CD4-positive, alpha-beta T cell treated with Interleukin-4 for 4 hours (primary cell): ENCODE measurements at places on chromosomes 7 and 10.

- DNase-seq = peak; percentile 6
These were observed 1.4 kb downstream of the GARS1 start for GRCh38 chr7:30596014-30596641.

DNA sequence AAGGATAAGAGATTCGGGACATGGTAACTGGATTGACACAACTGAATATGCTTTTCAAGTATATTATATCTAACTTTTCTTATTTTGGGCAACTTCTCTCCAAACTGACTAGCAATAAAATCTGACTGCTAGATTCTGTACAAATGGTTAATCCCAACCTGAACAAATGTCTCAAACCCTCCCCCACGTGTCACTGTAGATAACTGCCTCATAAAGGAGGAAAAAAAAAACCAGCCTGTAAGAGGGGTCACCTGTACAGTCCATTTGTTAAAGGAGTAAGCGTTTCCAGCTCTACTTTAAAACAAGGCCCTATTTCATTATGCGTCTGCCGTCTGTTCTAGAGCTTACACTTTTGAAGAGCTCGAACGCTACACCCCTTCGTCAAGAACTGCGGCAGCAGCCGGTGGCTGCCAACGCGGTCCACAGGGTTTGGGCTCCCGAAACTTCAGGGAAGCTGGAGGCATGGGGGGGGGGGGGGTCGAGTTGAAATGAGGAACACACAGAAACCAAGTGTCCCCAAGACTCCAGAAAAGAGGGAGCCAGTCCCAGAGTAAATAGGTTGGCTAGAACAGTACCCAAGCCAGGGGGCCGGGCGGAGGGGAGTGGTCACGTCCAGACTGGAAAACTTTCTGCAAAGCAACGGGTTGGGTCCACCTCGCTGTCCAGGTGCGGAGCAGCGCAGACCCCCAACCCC, 492 bp downstream of the COG5 start:
- no peak for DNase-seq

GRCh38 chr10:21398563-21399231, 126.8 kb downstream of the SKIDA1 start:
- DNase-seq = no peak

DNA sequence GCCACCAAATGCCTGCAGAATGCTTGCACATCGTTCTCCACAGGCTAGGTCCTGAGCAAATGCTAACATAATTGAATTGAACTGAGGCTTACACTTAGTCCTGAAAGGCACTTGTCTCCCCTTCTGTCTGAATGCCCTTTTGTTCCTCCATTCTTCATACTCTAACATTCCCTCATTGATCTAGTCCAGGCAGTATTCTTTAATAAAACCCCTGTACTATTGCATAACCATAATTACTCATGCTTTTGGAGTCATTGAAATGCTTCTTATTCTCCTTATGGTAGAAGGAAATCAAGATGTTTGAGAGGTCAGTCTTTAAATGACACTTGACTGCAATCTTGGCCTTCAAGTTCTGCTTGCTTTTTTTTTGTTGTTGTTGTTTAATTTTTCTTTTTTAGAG, 7.1 kb downstream of the PI4K2A start:
- no peak for DNase-seq

GRCh38 chr10:14468023-14468441, 137.3 kb upstream of the FRMD4A start:
- no peak for DNase-seq

DNA sequence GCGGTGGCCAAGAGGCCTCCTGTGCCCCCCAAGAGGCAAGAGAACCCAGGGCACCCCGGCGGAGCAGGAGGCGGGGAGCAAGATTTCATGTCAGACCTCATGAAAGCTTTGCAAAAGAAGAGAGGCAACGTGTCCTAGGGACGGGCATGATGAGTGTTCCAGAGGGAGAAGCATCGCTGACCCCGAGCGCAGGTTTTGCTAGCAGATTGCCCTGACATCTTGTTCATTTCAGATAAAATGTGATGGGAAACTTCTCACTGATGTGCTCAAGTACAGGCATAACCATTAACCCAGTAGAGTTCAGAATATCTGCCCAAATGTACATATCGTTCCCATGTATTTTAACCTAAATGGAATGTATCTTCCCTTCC, 129.2 kb downstream of the APBB1IP start:
- DNase-seq = no peak

GRCh38 chr7:96181174-96181573, 140.7 kb downstream of the SLC25A13 start:
- DNase-seq = no peak

DNA sequence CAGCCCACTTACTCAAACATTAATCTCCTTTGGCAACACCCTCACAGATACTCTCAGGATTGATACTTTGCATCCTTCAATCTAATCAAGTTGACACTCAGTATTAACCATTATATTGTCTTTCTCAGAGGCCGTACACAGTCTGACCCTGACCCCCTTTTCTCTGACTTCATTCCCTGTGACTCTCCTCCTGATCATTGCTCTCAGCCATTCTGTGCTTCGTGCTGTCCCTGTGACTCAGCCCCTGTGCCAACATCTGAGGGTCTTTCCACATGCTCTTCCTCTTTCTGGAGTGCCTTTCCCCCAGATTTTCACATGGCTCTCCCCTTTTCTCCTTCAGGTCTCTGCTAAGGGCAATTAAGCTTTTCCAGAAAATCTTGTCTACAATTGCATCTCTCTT, 289.0 kb upstream of the PHYHIPL start:
- no peak for DNase-seq

GRCh38 chr7:74572301-74572979, 85.1 kb upstream of the GTF2I start:
- no peak for DNase-seq

- no peak for DNase-seq
These were observed 23.2 kb downstream of the NDUFB2 start for GRCh38 chr7:140719721-140720120.

GRCh38 chr10:61804414-61804813, 97.1 kb upstream of the ARID5B start:
- no peak for DNase-seq

- peak; percentile 72 for DNase-seq
These were observed 140.4 kb downstream of the NRBF2 start for GRCh38 chr10:63273577-63273976.

- no peak for DNase-seq
These were observed 741.2 kb upstream of the ZWINT start for GRCh38 chr10:57102236-57102635.

GRCh38 chr10:86628311-86628710, 26.0 kb upstream of the OPN4 start:
- no peak for DNase-seq

- DNase-seq = no peak
These were observed 9.7 kb upstream of the BICC1 start for GRCh38 chr10:58502956-58503355.

DNA sequence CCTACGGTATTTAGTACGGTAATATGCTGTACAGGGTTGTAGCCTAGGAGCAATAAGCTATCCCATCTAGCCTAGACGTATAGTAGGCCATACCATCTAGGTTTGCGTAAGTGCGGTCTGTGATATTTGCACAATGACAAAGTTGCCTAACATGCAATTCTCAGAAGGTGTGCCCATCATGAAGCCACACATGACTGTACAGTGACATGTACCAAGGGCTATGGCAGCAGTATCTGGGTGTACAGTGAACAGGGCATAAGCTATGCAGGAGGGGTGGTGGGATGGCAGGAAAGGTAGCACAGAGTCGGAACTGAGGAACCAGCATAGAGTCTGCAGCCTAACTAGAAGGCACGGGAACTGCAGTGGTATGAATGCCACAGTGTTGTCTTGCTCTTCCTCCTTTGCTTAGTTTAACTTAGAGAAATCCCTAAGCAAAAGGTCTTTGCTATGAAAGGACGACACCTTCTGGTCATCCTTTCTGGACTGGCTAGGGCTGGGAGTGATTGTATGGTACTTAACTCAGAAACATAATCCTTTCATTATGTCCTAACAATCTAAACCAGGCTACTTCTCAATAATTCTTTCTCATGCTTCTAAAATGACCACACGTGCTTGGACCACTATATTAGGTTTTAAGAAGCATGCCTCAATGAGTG, 93.5 kb downstream of the DYNC1I1 start:
- no peak for DNase-seq

DNA sequence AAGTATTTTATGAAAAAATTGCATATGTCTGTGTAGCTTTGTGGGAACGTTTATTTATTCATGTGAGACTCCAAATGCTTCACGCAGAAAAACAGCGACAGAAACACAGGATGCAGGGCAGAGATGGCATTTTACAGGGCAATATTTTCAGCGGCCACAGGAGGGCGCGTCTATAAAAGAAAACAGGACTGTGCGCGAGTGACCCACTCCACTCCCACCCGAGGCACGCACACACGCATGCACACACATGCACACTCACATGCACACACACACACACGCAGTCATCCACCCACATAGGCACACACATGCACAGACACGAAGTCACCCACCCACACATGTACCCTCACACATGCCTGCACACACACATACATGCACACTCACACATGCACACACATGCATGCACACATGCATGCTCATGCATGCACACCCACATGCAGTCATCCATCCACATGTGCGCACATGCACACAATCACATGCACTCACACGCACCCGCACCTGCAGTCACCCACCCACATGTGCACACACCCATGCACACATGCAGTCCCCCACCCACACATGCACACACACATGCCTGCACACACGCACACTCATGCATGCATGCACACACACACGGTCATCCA, 96.3 kb downstream of the DNAJB6 start:
- peak; percentile 52 for DNase-seq

GRCh38 chr7:26538689-26539088, 247.0 kb downstream of the SNX10 start:
- DNase-seq = no peak

GRCh38 chr7:88835147-88835728, 39.7 kb upstream of the TEX47 start:
- DNase-seq = no peak

DNA sequence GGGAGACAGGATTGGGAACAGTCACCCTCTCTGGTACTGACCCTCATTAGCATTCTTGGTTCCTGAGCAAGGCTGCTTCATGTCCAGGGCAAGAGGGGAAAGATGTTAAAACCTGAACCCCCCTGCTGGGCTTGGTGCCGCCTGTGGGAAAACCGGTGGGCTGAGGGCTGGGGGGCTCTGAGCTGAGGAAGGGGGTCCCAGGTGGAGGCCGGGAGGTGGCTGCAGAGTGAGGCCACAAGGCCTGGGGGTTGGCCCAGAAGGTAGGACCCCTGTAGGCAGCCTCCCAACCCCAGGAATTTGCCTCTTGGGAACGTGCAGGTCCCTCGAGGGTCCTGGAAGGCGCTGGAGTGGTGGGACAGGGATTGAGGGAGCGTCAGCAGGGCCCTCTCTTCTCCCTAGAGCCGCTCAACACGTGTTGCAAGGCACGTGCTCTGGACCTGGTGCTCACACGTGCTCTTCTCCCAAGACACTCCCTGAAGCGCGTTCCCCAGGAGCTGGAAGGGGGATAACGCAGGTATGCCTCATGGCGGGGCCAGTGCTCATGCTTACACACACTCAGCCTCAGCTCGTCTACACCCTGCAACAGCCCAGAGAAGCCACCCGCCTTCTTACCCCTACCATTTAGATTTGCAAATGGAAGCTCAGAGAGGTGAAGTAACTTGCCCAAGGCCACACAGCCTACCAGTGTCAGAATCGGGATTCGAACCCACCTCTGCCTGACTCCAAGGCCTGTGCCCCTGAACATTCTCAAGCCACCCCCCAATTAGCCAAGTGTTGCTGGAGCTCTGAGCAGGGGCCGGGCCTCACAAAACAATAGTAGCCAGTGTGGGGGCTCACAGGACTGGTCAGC, 64.4 kb downstream of the LHPP start:
- no peak for DNase-seq

- DNase-seq = no peak
These were observed 187.1 kb upstream of the SEMA3E start for GRCh38 chr7:83836028-83836427.

DNA sequence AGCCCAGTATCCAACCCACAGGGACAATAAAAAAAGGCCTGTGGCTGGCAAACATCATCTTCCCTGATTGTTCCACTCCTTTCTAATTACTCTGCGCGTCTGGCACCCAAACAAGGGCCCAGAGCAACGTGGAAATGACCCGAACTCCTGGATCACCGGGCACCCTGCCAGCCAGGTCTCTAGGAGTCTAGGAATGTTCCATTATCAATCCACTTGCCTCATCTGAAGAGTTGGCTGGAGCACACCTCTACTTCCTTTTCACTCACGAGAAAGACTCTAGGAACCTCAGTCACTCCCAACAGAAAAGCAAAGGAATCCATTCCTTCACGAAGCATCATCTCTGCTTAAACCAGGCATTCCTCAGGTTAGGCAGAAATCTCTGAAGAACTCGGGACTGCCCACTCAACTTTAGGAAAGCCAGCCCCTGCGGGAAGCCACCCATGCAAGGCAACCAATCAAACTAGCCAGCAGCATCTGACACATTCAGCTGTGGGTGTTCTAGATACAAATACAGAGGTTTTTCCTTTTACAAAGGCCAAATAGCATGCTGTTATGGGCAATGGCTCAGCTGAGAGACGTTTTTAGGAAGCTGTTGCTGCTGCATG, 37.7 kb downstream of the ATXN7L1 start:
- no peak for DNase-seq

DNA sequence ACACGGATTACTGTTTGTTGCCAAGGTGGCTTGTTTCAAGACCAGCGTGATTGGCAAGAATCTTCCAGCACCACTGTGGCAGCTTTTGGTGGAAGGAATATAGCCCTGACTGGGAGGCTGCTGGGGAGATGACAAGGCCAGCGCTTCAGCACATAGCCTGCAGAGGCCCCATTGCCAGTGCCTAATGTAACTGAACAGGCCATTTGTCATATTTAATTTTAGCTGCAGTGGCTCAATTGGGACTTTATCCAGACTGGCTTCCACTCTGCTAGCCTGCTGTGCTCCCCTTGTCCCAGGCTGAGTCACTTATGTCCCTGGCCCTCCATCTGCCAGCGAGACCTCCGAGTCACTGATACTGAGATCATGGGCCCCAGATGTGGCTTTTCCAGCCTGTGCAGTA, 483.1 kb downstream of the GALNT17 start:
- DNase-seq = no peak
